Left cardiac atrium (tissue), 4 donors: ENCODE measurements at places on chromosomes 7 and 10. TPM values are rescaled to one million over a fixed set of nuclear protein-coding genes. Genes with fewer than 3 reads are reported as not detected.

FBH1 gene
- 67.4 TPM for total RNA-seq

LIPF gene
- total RNA-seq, result not detected

CALML3 gene
- total RNA-seq, result not detected

GRM3 gene
- total RNA-seq, result 0.18 TPM

OR2F1 gene
- not detected for total RNA-seq

ANXA11 gene
- 413 TPM for total RNA-seq

FERD3L gene
- total RNA-seq, result not detected

OR2A12 gene
- total RNA-seq, result not detected

DOCK4 gene
- 19.3 TPM for total RNA-seq

SLC26A3 gene
- total RNA-seq, result not detected

MORN4 gene
- total RNA-seq, result 7.0 TPM

TRPV5 gene
- not detected for total RNA-seq

GRCh38 chr7:24574950-24575349 lies 1.7 kb downstream of the PALS2 start:
- no peak for DNase-seq

DNA sequence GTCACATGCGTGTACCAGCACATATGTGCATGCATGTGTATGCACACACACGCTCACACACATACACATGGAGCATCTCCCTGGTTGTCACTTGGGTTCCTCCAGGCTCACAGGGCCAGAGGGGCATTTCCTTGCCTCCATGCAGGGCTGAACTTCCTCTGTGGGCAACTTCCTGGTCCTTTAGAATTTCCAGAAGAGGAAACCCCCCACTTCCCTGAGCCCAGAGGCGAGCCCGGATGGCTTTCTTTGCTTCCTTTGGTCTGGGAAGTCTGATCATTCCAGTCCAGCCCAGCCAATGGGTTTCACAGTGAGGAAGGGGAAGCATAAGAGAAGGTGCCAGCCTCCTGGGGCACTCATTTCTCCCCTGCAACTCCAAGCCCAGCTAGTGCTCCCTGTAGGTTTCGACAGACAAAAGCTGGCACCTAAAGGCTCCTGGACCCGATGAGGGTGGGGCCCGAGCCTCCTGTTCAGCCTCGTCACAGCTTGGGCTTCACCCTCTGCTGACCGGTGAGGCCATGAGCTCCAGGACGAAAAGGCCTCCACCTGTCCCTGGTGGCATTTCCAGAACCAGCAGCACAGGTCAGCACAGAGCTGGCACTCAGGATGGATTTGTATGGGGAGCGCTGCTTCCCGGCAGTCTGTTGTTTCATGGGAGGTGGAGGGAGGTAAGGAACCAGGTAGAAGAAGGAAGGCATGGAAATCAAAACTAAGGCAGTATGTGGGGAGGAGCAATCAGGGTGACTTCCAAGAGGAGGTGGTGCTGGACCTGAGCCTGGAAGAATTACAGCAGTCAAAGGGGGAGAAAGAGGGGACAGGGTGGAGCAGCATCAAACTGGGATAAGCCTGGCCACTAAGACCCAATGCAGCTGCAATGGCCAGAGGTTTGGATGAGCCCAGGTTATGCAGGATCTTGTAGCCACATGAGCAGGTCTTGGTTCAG lies 23.7 kb downstream of the BTBD16 start:
- DNase-seq, result no peak

DNA sequence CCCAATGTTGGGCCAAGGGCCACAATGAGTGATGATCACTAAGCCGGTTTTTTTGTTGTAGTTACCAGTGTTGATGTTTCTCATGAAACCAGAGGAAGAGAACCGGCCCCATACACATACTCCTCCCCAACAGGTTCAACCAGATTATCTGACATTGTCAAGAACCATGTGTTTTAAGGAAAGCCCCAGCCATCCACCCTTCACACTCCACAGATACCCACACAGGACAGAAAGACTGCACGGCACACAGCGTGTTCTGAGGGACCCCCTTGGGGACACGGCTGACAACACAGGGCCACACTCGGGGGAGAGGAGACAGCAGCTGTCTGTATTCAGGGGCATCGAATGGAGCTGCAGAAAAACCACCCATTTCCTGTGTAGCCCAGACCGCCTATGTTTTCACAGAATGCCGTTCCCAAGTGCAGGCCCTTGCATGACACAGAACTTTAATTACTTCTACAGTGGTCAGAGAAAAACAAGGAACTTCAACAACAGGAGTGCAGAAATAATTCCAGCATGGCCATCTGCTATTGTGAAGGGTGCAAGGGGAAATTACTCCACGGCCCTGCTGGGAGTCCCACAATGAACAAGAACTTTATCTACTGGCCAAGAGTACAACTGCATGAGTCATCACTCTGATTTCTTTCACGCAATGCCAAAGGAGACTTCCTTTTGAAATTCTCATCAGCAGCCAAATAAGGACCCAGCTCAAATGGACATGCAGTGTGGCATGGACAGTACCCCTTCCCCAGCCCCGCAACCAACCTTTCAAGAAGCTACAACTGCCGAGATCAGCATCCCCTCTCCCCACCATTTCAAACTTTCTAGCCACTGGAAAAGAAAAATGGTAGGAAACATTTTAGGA lies 2.3 kb downstream of the KLF6 start:
- peak; percentile 66 for DNase-seq

DNA sequence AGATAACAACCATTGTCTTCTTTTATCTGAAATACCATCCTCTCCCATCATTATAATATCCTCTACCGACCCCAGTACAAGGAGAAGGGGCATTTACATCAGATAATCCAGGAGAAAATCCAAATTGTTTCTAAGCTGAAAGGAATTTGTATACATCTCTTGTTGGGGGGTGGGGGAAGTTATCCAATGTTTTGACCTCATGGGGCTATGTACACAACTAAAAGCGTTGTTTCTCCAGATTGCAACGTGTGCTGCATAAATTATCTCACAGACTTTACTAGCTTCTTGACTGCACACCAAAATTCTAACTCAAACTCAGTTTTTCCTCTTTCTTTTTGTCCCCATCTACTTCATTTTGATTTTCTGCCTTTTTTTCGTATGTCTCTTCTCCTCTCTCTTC lies 156.7 kb downstream of the TWIST1 start:
- DNase-seq, result no peak

GRCh38 chr7:155360495-155361345 lies 63.0 kb downstream of the INSIG1 start:
- peak; percentile 2 for DNase-seq

- DNase-seq, result no peak
Measured at GRCh38 chr10:78383378-78384048, 349.9 kb downstream of the RPS24 start.

DNA sequence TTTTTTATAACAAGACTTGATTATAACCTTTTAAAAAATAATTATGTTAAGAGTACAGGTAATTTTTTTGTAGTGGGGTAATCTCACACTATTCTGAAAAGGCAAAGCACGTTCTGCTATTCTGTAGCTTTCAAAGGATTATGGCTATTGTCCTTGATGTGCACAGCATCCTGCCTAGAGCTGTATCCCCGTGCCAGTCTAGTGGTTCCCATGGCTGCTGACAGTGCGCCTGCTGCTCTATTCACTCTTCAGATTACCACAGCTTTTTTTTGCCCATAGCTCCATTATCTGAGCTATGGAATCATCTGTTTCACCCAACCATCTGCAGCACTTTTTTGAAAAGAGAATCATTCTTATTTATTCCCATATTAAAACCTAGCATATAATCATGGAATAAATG lies 723.4 kb downstream of the PHTF2 start:
- no peak for DNase-seq

- no peak for DNase-seq
Measured at GRCh38 chr7:152341039-152341913, 94.5 kb downstream of the KMT2C start.

GRCh38 chr10:100344241-100344788 lies 2.7 kb upstream of the SCD start:
- no peak for DNase-seq

GRCh38 chr7:107874605-107875446 lies 16.2 kb upstream of the DLD start:
- DNase-seq, result no peak

DNA sequence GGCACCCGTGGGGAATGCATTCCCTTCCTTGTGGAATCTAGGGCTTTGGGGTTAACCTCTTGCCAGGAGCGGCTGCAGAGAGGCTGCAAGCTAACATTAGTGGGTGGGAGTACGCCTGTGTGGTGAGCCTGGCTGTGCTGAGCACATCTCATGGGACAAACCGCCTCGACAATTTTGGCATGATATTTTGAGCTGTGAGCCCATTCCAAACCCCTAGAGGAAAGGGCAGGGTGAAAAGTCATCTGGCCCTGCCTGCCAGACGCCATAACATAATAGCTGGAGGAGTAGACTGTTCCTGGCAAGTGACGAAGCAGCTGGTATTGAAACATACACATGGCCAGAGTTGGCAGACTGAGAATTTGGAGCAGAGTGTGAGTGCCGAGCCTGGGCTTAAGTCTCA lies 110.0 kb downstream of the TACC2 start:
- DNase-seq, result no peak

- DNase-seq, result no peak
Measured at GRCh38 chr10:78254013-78254412, 220.3 kb downstream of the RPS24 start.

- no peak for DNase-seq
Measured at GRCh38 chr7:119571666-119572065, 701.3 kb upstream of the KCND2 start.

- no peak for DNase-seq
Measured at GRCh38 chr10:52598936-52599335, 173.6 kb downstream of the MBL2 start.

DNA sequence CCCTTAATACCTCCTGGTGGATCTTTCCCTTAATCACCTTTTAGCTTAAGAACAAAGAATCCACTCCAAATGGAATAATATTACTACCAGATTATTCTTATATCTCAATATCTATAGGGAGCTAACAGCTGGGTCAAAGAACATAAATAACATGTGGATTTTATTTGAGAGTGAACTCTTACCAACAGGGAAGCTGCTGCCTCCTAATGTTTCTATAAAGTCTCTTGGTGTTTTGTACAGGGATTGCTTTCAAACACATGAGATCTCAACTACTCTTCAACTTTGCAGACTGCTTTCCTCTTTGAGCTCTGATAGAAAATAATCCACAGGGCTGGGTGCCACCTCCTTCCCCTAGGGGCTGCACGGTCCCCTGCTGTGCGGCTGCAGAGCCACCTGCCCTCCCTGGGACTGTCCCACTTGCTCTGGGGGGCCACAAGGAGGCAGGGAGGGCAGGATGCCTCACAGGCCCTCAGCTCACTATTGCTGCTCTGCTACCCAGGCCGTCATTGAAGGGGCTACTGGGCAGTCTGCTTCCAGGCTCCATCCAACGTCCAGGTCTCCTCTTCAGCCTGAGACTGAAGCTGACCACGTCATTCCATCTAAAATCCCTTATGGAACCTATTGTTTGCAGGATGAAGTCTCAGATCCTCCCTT lies 191.2 kb downstream of the CXCL12 start:
- DNase-seq, result no peak

DNA sequence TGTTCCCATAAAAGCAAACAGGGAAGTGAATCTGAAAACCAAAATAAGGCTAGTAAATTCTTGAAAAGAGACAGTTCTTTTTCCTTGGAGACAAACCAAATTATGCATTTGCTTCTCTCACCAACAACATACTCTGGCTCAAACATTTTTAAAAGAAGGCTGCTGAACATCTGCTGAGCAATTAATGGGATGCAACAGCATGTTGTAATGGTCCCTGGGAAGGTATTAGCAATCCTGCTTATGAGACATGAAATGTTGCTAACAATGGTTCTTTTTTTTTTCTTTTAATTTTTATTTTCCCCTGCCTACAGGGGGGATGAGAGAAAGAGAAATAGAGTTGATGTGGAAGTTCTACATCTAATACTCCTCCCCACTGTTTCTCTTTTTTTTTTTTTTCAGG lies 572.1 kb downstream of the SORCS1 start:
- DNase-seq, result no peak
